Type B pancreatic cell (in vitro differentiated cells): ENCODE measurements at places on chromosomes 7 and 10.

GRCh38 chr10:1858048-1858447 lies 120.7 kb upstream of the ADARB2 start:
- DNase-seq: no peak

- DNase-seq: no peak
Observed at GRCh38 chr10:113364227-113364626, 188.6 kb upstream of the HABP2 start.

DNA sequence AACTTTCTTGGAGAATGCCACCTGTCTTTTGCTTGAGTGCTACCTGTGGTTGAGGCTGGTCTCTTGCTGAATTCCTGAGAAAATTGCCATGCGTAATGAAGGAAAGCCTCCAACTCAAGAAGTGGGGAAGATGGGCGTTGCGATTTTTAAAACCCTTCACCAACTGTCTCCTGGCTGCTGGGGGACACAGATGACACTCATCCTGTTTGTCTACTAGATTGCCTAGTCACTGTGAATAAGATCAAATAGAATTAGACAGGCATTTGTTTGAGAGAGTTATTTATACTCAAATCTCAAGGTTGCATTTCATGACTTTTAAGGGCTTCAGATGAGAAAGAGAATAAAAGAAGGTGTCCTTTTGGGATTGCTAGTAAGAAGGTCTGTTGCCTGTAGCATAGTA lies 84.3 kb upstream of the MTPN start:
- no peak for DNase-seq

DNA sequence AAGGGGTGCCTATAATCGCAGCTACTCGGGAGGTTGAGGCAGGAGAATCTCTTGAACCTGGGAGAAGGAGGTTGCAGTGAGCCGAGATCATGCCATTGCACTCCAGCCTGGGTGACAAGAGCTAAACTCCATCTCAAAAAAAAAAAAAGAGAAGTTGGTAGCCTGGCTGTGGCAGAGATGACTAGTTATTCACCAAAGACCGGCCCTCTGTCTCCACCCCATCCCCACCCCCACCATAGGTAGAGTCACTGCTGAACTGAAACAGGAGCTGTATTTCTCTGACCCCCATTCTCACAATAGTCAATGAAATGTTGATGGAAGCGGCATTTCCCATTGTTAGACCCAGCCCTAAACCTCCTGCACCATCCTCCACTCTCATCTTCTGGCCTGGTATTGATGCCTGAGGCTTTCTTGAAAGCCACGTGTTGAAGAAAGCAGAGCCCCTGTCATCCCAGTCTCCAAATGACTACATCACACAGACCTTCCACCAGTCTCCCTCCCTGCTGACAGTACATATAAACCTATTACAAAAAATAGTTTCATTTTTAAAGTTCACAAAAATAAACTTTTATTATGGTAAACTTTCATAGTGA lies 9.4 kb upstream of the PIK3CG start:
- DNase-seq: no peak

DNA sequence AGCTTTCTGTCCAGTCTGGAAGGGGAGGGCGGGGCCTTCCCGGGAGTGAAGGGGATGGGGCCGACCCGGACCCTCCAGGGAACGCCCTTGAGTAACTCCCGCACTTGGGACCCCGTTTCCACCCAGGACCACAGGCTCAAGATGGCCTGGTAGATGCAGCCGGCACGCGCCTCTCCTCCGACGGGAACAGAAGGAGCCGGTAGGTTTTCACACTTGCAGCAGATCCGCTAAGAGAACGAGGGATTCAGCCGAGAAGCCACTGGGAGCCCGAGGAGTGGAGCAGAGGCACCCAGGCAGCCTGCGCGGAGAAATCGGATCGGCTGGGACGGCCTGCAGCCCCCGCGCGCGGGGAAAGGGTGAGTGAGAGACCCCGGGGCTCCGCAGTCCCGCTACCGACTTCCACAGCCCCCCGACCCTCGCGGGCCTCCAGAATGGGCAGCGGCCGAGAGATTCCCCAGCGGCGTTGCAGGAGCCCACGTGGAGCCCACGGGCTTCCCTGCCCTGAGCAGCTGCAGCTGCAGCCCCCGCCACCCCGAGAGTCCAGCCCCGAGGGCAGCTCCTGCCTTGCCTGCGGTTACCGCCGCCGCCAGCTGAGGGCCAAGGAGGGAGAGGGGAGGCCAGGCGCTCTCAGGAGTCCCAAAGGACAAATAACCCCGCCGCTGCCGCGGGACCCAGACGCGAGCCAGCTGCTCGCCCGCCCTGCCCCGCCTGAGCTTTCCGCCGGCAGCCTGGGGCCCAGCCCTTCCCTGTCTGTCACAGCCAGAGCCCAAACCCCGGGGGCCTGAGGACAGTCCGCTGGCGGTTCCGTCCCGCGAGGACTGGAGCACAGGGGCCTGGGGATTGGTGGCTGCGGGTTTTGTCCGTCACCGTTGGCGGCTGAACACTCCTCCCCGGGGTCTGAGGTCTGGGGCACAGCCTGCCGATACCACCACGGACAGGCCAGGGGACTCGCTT lies 21.8 kb downstream of the IFT22 start:
- DNase-seq: peak; percentile 69

DNA sequence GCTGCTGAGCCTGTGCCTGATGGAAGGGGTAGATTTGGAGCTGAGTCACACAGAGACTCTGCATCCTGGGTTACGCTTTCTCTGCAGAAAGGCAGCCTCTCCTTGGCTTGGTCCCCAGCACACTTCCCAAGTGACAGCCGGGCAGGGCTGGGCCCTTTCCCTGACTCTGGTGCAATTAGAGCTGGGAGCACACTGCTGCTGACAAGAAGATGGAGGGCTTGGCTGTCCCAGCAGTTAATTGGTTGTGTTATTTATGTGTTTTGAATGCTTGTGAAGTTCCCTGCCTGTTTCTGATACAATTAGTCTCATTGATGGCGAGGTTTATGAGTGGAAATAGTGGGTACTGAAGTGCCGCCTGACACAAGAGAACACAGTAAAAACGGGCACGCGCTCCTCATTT lies 123.6 kb downstream of the TCERG1L start:
- DNase-seq: peak; percentile 47

GRCh38 chr10:2948127-2948854 lies 119.1 kb upstream of the PFKP start:
- DNase-seq: no peak

DNA sequence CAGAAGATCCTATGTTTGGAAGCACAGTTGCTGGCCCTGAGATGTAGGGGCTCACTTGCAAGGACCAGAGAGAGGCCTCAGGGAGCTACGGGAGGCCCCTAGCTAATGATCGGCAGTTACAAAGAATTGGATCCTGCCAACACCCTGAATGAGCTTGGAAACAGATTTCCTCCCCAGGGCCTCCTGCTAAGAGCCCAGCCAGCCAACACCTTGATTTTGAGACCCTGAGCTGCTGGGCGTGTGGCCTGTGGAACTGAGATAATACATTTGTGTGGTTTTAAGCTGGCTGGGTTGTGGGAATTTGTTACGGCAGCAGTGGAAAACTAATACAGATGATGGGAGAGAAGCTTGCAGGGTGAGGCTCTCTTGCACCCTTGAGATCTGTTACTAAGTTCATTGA lies 3.9 kb downstream of the DOCK1 start:
- DNase-seq: no peak

DNA sequence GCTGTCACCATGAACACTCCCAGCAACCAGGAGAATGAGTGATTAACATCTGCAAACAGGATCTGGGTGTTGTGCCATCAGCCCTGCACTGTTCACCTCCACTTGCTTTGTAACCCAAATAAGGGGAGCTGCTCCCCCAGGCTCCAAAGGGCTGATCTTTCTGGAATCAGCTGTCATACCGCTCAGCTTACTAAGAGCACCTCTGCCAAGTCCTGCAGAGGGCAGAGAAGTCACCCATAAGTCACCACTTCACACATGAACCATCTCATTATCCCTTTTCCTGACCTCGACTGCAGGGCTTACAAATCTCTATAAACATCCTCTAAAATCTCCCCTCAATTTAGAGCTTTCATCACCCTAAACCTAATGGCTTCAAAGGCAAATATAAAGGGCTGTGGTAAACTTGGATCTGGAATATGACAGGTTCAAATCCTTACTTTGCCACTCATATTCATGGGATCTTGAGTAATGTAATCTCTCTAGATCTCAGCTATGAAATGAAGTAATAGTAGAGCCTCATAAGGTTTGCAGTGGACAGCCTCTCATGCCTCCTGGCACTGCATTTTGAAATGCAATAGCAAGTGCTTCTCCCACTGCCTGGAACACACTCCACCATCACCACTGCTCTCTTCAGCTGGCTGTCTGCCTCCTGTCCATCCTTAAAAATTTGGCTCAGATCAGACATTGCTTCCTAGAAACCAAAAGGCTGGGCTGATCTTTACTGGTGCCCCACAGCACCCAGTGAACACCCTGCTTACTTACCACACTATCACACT lies 38.8 kb downstream of the ERLIN1 start:
- no peak for DNase-seq

DNA sequence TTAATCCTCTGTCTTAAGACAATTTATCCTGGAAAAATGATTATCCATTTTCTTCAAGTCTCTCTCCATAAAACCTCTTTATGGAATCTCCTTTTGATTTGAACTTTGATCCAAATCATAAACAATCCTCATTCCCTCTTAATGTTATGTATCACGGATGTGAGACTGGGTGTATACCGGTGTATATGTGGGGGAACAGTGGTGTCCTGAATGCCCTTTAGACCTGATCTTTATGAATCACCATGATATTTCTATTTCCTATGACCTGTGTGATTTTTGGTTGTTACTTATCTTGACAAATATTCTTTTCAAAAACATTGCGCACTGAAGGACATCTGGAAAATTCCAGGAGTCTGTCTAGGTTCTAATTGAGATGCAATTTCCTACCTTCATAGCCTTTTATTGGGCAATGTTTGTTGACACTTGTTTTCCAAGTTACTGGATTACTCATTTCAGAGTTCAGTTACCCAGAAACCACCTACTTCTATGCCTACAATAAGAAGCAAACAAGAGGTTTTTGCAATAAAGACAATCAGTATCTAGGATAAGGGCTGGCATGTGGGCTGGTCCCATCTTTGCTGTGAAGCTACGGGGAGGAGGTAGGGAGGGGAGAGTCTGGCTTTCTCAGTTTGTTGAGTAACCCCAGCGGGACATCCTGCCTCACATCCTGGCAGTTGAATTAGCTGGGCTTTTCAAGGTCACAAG lies 190.4 kb downstream of the CTTNBP2 start:
- DNase-seq: no peak

DNA sequence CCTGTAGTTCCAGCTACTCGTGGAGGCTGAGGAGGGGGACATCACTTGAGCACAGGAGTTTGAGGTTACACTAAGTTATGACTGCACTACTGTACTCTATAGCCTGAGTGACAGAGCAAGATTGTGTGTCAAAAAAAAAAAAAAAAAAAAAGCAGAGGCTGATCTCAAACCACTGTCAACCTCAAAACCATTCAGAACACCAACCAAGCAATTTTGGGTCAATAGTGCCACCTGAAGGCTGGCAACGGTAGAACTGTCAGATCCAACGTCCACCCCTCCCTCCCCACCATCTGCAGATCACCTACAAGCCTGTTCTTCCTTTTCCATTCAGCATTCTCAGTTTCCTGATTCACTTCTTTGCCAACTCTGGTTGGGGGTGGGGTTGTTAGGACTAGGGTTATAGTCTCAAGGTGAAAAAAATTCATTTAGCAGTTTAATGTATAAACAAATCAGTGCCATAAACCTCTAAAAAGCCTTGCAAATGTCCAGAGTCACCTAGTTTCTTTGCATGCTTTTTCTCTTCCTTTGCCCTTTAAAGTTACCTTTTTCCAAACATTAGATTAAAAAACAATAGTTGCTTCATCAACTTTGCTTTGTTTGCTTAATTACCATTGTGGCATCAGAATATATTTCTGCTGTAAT lies 2.6 kb downstream of the MRPS33 start:
- no peak for DNase-seq

DNA sequence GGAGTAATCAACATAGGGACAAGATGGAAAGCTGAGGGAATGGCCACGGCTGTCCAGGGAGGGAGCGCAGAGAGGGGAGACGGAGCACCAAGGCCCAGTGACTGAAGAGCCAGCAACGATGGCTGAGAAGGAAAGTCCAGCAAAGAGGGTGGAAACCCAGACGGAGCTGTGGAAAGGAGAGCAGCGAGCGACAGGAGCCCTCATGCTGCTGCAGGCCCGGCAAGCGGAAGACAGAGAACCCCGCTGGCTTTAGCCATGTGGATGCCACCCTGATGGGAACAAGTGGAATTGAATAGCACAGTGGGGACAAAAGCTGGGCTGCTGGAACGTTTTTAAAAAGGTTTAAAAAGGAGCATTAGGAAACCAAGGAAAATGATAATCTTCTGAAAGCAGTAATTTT lies 82.9 kb upstream of the DDC start:
- DNase-seq: no peak

DNA sequence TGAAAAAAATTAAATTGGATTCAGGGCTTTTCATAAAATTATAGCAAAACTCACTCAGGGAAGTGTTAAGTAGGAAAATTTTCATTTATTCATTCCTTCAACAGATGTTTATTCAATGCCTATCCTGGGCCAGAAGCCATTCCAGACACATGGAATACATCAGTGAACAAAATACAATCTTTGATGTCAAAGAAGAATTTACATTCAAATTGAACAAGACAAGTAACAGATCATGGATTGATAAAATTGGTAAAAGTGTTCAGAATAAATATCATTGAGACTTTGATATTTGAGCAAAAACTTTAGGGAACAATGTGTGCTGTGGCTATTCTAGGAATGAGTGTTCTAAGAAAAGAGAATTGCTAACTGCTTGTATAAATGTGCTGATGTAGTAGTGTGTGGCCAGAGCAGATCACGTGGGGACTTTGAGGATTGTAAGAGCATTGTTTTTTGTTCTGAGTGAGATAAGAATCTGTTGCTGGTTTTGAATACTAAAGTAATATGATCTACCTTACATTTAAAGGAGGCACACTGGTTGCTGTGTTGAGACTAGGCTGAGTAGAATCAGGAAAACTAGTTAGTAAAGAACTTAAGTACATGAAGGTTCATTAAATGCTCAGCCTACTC lies 957.2 kb downstream of the PCDH15 start:
- DNase-seq: no peak

DNA sequence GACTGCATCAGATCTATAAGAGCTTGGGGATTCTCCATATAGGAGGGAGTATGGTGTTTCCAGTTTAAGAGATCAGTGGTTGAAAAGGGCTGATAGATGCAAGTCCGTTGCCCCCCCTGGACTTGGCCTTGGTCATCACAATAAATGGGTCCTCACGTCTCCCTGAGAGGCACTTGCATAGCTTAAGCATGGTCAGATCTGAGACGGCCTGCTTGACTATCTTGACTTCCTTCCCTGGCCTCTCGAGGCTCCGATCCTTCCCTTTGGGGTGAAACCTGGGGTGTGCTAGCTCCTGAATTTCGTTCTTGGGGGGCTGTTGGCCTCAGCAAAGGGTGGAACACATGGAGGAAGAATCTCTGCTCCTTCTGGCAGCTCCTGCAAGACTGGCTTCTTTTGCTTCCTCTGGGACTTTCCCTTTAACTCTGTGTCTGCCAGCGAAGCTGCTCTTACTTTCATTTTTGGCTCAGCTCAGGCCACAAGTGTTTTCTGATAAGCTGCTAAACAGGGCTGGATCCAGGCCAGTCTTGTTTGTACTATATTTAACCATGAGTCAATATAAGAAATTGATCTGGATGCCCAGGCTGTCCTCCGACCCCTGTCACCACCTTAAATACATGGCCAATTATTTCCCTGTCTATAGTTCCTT lies 11.2 kb upstream of the ZNF485 start:
- no peak for DNase-seq

GRCh38 chr7:118731854-118732253 lies 507.4 kb downstream of the ANKRD7 start:
- DNase-seq: no peak
